ENCODE measurements at places on chromosomes 3 and 15.
A peak's percentile ranks its signal among the peaks of the same experiment; 100 is the strongest.

GRCh38 chr3:170081079-170081741, 43.4 kb downstream of the GPR160 start:
- no peak for DNase-seq

DNA sequence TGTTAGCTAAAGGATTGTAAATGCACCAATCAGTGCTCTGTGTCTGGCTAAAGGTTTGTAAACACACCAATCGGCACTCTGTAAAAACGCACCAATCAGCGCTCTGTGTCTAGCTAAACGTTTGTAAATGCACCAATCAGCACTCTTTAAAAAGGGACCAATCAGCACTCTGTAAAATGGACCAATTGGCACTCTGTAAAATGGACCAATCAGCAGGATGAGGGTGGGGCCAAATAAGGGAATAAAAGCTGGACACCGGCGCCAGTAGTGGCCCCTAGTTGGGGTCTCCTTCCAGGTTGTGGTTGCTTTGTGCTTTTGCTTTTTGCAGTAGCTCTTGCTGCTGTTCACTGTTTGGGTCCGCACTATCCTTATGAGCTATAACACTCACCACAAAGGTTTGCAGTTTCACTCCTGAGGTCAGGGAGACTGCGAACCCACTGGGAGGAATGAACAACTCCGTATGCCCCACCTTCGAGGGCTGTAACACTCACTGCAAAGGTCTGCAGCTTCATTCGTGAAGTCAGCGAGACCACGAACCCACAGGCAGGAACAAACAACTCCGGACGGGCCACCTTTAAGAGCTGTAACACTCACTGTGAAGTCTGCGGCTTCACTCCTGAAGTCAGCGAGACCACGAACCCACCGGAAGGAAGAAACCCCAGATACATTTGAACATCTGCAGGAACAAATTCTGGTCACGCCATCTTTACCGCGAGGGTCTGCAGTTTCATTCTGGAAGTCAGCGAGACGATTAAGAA, 1.1 kb upstream of the SUCLG2 start:
- peak; percentile 36 for DNase-seq

- DNase-seq = peak; percentile 80
Measured at GRCh38 chr3:52339612-52340011, 23.5 kb downstream of the DNAH1 start.

DNA sequence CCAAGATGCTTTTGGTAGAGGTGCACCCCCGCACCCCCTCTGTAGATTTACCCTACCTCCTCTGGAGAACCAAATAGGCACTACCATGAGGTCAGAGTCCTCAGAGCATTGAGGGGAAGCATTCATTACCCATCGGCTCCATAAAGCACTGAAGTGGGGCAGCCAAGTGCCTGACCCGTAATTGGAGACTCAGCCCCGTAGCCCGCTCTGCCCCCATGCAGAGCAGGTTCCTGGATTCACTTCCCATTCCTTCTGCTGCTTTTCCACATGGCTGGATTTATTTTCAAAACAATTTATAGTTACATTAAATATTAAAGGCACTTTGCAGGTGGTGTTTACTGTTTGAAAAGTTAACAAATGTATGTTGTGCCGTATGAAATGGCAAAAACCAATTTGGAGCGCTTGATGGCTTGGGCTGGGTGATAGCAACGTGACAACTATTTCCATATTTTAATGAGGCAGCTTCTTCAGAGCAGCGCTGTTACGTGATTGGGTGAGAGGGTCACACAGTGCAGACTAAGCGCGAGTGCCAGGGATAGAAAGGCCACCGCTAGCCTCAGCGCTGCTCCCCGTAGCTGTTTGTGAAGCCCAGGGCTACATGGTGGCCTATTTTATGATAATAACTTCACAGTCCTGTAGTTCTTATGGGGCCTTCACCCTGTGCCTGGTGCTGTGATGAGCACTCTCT, 373.8 kb upstream of the PROK2 start:
- no peak for DNase-seq

DNA sequence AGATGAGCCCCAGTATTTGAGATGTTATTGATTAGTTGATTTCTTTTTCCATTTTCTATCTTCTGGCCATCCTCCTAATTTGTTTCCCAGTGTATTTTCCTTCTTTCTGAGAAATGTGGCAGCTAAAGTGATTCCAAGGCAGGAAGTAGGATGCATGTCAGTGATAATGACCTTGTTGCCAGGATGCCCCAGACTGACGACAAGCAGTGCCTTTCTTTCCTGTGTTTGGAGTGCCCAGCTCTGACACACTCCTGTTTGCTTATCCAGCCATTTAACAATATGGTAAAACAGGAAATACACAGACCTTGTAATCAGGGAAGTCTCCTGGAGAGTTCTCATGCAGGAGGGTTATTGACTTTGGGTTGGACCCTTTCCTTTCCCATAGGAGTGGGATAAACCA, 20.4 kb downstream of the TMOD2 start:
- no peak for DNase-seq

DNA sequence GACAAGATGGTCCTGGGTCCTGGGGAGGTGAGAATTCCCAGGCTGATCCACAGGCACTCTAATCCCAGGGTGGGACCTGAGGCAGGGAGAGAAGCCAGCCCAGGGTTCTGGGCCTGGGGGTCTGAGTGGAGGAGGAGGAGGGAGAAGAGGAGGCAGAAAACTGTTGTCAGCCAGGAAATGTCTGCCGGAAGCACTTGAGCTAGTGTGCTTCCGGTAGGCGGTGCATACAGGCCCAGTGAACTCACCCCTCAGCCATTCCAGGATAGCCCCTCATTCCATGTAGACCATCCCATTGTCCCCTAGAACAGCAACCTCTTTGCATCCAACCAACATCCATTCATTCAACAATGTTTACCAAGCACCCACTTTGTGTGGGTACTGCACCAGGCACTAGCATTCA, 47.9 kb upstream of the LCTL start:
- no peak for DNase-seq

- DNase-seq = no peak
Measured at GRCh38 chr3:50473768-50474167, 29.7 kb downstream of the CACNA2D2 start.

- DNase-seq = peak; percentile 66
Measured at GRCh38 chr15:40873694-40874561, at the start of gene RHOV. Gene RHOV, minus strand, starts transcription at chr15:40874234. Its CDS starts 95 bp downstream, at chr15:40874139.

- no peak for DNase-seq
Measured at GRCh38 chr15:98525661-98526001, 122.7 kb upstream of the IGF1R start.

GRCh38 chr3:58333206-58334012, 717 bp downstream of the PXK start:
- DNase-seq = no peak

DNA sequence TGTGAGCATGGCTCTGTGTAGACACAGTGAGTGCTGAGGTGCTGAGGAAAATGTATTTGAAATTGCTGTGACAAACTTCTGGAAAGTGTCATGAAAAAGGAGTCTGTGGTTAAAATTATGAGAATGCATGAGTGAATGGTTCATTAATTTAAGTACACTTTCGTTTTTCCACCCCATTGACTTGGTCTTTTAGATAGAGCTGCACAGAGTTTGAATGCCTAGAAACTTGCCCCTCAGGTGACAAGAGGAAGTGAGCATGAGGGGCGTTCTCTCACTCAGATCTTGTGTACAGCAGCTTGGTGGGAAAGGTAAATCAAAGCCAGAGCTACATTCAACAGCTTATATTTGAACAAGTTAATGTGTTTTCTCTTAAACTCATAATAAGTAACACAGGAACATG, 296.8 kb downstream of the WDR72 start:
- DNase-seq = no peak

DNA sequence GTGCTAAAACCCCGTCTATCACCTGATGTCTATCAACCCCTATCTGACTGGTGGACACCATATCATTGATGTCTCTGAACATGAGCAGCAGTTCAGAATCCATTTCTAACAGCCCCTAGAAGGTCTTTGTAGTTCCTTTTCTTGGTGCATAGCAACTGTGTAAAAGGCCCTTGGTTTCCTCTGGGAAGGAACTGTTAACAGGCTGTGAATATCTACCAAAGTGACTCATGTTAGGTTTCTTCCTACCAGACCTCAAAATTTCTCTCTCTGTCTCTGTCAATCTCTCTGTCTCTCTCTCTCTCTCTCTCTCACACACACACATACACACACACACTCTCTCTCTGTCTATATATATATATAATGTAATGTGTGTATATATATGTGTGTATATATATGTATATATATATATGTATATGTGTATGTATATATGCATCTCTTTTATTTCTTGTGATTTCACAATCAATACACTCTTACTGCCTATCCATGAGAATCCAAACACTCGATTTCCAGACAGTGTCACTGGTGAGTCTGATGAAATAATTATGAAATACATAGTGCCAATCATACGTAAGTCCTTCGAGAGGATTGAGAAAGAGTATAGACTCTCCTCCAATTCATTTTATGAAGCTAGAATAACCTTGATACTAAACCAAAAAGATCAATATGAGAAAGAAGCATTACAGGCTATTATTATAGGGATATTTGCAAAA, 335.9 kb upstream of the SLCO3A1 start:
- DNase-seq = peak; percentile 4

GRCh38 chr3:32349184-32349583, 42.5 kb upstream of the CMTM7 start:
- DNase-seq = no peak

GRCh38 chr3:128094295-128095151, 29.1 kb downstream of the RUVBL1 start:
- peak; percentile 36 for DNase-seq

- DNase-seq = peak; percentile 90
Measured at GRCh38 chr15:96058103-96058851, 272.2 kb upstream of the NR2F2 start.

GRCh38 chr15:25716414-25717126, 146.6 kb downstream of the ATP10A start:
- no peak for DNase-seq

DNA sequence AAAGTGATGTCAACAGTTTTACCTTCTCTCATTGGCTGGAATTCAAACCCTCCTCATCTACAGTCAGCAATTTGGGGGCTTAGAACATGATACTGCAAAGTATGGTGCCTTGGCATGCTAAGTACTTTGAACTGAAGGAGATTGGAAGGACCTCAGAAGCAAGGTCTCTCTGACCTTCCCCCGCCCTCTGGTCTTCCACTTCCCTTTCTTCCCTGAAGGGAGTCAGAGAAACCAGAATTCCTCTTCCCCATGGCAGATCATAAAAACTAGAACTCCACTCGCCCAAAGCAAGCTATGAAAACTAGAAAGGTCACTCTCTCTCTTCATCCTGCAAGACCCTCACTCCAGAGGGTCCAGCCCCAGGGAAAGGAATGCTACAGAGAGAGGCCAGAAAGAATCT, 64.2 kb downstream of the CD200R1L start:
- DNase-seq = peak; percentile 50

DNA sequence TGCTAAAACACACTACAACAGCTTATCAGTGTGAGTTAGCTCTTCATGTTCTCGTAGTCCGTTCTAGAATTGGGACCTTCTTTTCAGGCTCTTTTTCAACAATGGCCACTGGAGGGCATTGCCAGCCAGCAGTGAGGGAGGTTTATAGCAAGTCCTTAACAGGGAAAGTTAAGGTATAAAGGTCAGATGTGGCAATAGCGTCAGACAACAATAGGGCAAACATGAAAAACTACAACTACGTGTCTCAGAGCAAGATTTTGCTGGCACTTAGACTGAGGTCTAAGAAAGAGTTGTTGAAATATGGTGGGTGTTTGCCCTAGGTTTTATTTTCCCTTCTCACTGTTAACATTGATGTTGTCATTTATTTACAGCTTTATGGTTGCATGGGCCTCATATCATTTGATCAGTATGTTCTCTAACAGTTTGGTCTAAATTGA, 161.4 kb downstream of the GMNC start:
- DNase-seq = peak; percentile 27

- DNase-seq = no peak
Measured at GRCh38 chr3:10933470-10933804, 59.1 kb upstream of the SLC6A1 start.

GRCh38 chr3:97882975-97883598, 61.3 kb downstream of the CRYBG3 start:
- DNase-seq = peak; percentile 19

- no peak for DNase-seq
Measured at GRCh38 chr3:44762690-44763089, 1.1 kb downstream of the KIF15 start.

- DNase-seq = no peak
Measured at GRCh38 chr15:78016860-78017259, 60.7 kb downstream of the TBC1D2B start.

DNA sequence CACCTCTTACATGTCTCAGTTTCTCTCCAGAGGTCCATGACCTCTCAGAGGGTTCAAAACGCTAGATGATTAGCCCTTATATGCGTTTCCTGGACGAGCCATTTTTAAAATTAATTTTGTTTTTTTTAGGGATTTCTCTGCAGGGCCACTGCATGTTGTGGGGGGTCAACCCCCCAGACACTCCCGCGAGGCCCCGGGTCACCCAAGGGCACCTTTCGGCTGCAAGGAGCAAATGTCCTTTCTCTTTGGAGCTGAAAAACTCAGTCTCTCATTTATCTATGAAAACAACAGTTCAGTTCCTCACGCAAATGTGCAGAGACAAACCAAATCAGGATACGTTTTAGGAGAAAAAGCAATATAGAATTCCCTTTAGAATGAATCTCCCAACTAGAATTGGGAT, 944.3 kb upstream of the SEMA6D start:
- DNase-seq = no peak

- no peak for DNase-seq
Measured at GRCh38 chr3:43319794-43320193, 33.5 kb downstream of the SNRK start.

GRCh38 chr3:52684184-52684583, 1.5 kb downstream of the PBRM1 start:
- no peak for DNase-seq
